ENCODE measurements at places on chromosomes 4 and X. TPM values are rescaled to one million over a fixed set of nuclear protein-coding genes. Genes with fewer than 3 reads are reported as not detected.

GRCh38 chr4:140600408-140600807 is 31.6 kb upstream of the UCP1 start:
- ATAC-seq: no peak

- ATAC-seq: no peak
Measured at GRCh38 chr4:7183161-7183560, 9.2 kb upstream of the SORCS2 start.

GRCh38 chr4:13548984-13549546 is 4.8 kb upstream of the NKX3-2 start:
- peak; percentile 17 for ATAC-seq

DNA sequence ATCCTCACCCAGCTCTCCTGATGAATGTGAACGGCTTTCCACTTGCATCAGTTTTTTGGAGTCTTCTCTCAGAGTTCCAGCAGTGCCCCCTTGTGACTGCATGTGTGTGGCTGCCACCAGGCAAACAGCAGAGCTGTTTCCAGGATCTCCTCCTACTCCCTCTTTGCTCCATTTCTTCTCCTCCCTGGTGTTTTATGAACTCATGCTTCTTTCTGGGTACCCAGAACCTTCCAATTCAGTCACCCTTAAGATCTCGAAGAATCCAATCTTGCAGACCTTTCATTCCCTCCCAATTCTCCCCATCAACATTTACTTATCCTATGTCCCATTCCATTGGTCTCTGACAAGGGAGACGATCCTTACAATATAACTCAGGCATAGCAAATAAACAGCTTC is 6.8 kb upstream of the TCEANC start:
- no peak for ATAC-seq

DNA sequence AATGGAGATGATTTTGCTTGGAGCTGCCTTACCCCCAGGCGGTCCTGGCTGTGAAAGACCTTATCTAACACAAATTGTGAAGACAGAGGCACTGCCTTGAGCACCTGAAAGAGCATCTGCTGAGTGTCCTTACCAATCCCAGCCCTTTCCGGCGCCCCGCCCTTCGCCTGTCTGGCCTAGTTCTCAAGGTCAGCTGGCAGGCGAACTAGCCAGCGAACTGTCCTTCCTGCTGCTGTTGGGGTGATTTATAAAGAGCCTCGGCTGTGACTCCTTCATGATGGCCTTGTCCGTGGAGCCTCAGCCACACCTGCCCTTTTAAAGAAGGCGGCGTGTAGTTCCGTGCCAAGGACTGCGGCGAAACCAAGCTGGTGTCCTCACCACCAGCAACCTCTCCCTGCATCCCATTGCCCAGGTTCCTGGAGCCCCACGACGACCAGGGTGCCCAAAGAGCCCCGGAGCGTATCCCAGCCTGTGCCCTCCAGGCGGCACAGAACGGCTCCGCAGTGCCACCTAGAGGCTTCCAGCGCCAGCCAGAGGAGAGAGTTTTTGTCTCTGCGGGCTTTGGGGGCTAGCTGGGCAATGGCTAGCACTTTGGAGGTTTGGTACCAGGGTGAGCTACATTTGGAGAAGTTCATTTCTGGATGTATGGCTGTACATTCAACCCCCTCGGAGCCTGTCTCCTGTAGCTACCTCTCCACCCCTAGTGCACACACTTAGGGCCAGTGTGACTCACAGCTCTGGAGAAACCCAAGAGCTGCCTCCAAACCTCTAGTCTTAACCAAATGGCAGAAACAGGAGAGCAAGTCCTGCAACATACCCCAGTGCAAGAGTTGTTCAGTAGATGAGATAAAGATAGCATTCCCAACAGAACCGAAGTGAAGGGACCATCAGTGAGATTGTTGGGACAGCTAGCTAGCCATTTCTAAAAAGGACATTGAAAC is 36.8 kb upstream of the VMA21 start:
- peak; percentile 96 for ATAC-seq

DNA sequence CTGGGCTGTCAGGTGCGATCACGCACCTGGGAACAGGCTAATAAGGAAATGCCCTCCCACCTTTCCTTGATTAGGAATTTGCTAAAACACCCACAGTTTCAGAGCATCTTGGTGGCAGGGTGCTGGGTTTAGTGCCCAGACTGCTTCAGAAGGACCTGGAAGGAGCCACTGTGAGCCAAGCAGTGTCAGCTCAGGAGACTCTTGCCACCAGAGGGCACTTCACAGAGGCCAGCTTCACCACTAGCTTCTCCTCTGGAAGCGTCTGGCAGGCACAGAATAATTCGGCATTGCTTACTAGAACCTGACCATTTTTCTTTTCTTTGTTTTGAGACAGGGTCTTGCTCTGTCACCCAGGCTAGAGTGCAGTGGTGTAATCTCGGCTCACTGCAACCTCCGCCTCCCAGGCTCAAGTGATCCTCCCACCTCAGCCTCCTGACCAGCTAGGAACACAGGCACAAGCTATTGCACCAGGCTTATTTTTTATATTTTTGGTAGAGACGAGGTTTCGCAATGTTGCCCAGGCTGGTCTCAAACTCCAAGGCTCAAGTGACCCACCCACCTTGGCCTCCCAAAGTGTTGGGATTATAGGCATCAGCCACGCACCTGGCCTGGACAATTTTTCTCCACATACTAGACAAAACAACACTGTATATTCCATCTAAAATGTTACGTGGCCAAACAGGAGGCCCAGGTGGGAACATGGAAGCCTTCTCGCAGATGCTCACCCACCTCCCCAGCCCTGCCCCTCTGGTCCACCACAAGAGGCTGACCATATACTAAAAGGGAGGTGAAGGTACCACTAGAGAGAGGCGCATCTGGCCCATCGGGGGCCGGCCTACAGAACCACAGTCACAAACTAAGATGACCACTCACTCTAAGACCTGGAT is 14.1 kb downstream of the NOP14 start:
- ATAC-seq: no peak

DNA sequence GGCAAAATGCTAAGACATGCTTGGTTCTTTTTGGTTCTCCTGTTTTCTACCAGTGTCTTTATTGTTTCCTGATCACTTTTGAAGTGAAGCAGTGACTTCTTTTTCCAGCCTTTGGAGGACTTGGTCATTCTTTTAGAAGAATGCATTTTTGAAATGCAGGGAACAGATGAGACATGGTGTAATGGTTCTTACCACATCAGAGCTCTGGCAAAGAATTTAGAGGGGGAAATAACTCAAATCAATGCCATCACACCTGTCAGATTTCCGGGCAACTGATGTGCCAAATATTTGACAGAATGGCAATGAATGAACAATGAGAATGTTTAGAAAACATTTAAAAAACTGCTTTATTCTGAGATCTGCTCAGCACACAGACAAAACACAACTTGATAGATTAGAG is 519.6 kb downstream of the IQCM start:
- ATAC-seq: no peak

GRCh38 chr4:184757810-184758209 is 23.9 kb upstream of the CENPU start:
- no peak for ATAC-seq

DNA sequence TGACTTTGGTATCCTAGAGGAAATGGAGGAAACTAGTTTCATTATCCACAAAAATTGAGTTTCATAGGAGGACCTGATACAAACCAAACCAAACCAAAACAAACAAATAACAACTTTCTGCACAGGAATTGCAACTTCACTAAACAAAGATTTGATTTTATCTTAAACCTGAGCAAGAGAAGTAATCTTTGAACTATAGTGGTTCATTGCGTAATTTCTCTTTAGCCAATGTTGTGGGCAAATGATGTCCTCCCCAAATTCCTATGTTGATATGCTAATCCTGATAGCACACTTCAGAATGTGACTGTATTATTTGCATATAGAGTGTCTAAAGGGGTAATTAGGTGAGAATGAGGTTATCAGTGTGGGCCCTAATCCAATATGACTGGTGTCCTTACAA is 102.4 kb downstream of the CAMK2D start:
- ATAC-seq: no peak

- no peak for ATAC-seq
Measured at GRCh38 chr4:11424000-11424399, 4.7 kb downstream of the HS3ST1 start.

GRCh38 chrX:109398833-109399232 is 83.1 kb downstream of the GUCY2F start:
- no peak for ATAC-seq

GRCh38 chrX:127558811-127559210 is 493.4 kb downstream of the ACTRT1 start:
- ATAC-seq: no peak

GRCh38 chr4:126599746-126600145 is 1033.0 kb upstream of the INTU start:
- no peak for ATAC-seq

- no peak for ATAC-seq
Measured at GRCh38 chr4:3128058-3128457, 53.6 kb downstream of the HTT start.

DNA sequence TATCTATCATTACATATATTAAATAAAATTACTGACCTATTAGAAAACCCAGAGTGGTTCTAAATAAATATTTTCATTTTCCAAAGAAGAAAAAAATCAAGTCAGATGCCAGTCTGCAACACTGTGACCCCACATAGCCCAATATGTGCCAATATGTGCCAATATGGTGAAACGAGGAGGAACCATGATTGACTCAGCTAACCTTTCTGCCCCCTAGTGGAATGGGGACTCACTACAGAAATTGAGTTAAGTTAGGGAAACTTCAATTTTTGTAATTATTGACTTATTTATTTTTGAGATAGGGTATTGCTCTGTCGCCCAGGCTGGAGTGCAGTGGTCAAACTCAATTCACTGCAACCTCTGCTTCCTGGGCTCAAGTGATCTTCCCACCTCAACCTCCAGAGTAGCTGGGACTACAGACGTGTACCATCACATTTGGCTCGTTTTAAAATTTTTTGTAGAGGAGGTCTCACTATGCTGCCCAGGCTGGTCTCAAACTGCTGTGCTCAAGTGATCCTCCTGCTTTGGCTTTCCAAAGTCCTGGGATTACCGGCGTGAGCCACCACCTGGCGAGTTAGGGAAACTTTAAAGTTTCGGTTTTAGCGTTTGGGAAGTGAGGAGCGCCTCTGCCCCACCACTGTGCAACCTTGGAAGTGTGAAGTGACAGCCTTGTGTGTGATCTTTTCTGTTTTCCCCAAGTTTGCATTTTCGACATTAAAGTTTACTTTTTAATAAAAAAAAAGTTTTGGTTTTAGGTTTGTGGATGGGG is 116.8 kb upstream of the SHISA3 start:
- ATAC-seq: no peak

- no peak for ATAC-seq
Measured at GRCh38 chr4:112172180-112172579, 26.9 kb downstream of the FAM241A start.

GRCh38 chr4:10577508-10578426 is 106.8 kb downstream of the CLNK start:
- ATAC-seq: no peak

DNA sequence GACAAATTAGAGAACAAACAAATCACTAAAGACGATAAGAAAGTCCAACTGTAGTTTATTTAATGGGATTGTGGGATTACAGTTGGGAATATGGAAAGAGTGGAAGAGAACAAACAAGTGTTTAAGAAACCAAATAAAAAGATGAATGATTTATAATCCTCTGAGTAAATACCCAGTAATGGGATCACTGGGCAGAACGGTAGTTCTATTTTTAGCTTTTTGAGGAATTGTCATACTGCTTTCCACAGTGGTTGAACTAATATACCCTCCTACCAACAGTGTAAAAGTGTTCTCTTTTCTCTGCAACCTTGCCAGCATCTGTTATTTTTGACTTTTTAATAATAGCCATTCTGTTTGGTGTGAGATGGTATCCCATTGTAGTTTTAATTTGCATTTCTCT is 15.0 kb downstream of the C4orf51 start:
- ATAC-seq: no peak

GRCh38 chrX:119492463-119492862 is 24.2 kb downstream of the SLC25A5 start:
- no peak for ATAC-seq

- ATAC-seq: no peak
Measured at GRCh38 chrX:9482837-9483236, 18.0 kb downstream of the TBL1X start.

GRCh38 chr4:8322794-8323704 is 53.5 kb downstream of the HTRA3 start:
- no peak for ATAC-seq

DNA sequence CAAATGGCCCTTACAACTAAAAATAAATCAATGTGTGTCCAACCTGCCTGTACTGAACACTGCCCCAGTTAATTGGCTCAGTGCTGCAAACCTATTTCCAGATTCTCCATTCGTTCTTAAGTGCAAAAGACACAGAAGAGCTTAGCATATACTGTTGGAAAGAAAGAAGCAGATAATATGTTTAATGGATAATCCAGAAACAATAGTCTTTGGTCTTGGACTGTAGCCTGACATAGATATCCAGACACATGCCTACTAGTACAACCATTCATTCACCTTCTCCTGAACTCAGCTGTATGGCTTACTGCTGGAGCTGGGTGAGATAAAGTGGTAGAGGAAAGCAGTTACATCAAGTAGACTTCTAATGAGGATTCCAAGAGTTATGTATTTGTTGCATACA is 77.0 kb downstream of the LUZP4 start:
- ATAC-seq: no peak

DNA sequence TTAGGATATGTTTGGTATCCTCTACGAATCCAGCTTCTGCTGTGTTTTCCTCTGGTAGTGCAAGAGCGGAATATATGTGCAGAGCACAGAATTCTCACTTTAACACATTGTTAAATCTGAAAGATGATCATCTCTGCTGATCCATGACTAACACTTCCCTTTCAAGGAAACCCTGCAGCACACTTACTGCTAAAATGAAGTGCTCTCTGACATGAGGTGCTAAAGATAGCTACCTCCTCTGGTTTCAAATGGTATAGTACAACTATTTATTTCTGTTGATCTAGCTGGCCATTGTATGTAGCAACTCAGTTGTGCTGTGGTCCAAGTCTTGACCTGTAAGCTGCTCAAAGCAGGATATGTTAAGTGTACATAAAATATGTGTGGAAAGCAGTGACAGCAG is 162.4 kb upstream of the FMR1 start:
- no peak for ATAC-seq

DNA sequence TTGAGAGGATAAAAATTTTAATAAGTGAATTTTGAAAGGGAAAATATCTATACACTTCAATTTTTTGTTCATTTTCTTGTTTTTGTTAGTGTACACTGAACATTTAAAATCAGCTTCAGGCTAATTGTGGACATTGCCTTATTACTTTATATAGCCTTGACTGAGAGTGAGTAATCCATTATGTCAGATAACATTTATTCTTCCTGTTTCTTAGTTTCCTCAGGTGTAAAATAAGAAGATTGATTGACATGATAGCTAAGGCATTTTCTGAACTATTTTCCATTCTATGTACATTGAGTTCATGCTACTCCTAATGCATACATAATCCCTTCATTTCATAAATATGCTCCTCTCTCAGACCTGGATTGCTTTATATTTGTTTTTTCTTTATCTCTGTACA is 607.3 kb upstream of the AADAT start:
- no peak for ATAC-seq

GRCh38 chrX:34778916-34779315 is 121.8 kb upstream of the TMEM47 start:
- no peak for ATAC-seq

- no peak for ATAC-seq
Measured at GRCh38 chr4:45036677-45037076, 310.3 kb upstream of the GNPDA2 start.

Gene MAGEA2
- total RNA-seq: 0.30 TPM

Gene PRRG3
- total RNA-seq: 0.19 TPM

Gene FAM241A
- total RNA-seq: 0.93 TPM

Gene RNF150
- total RNA-seq: 30.2 TPM

Gene CFP
- total RNA-seq: 1.8 TPM

Gene XAGE5
- not detected for total RNA-seq

Gene UGT2B11
- total RNA-seq: not detected

Gene SOX3
- 13.3 TPM for total RNA-seq

Gene SPANXC
- not detected for total RNA-seq

Gene SCRG1
- 3.5 TPM for total RNA-seq

Gene FAM47E
- 1.8 TPM for total RNA-seq

Gene PPM1K
- 35.8 TPM for total RNA-seq
